Nephron progenitor cell (in vitro differentiated cells): ENCODE measurements at places on chromosomes 1 and 21.
A peak's percentile ranks its signal among the peaks of the same experiment; 100 is the strongest.

DNA sequence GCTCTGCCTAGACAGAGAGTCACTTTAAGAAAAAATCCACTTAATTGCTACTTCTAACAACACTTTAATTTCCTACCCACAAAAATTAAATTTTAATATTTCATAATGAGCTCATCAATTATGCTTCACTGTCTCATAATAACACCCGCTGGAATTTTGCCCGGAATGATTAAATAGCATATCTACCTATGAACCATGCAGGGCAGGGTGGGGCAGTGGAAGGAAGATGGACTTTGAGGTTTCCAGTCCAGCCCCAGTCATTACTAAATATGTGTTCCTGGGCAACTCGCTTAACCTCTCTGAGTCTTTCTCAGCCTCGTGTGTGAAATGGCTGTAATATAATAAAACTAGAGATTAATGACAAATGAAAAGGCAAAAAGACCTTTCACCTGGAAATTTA is 32.8 kb upstream of the SLC45A1 start:
- no peak for DNase-seq

GRCh38 chr1:174296309-174296708 is 137.0 kb downstream of the RABGAP1L start:
- DNase-seq, result no peak

- DNase-seq, result no peak
These were observed 3.8 kb downstream of the CA14 start for GRCh38 chr1:150261367-150261766.

- peak; percentile 78 for DNase-seq
These were observed at the start of gene ST7L for GRCh38 chr1:112618721-112619517. Gene ST7L, minus strand, starts transcription at chr1:112619141. Its CDS starts 28 bp downstream, at chr1:112619113.

DNA sequence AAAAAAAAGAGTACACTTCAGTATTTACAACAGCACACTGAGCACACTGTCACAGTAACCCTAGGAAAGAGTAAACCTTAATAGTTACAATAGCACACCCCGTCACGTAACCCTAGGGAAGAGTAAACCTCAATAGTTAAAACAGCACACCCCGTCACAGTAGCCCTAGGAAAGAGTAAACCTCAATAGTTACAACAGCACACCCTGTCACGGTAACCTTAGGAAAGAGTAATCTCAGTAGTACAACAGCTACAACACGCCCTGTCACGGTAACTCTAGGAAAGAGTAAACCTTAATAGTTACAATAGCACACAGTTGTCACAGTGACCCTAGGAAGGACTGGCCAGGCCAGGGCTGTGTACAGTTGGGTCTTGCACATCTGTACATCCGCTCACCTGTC is 3.0 kb downstream of the CDK11A start:
- DNase-seq, result no peak

DNA sequence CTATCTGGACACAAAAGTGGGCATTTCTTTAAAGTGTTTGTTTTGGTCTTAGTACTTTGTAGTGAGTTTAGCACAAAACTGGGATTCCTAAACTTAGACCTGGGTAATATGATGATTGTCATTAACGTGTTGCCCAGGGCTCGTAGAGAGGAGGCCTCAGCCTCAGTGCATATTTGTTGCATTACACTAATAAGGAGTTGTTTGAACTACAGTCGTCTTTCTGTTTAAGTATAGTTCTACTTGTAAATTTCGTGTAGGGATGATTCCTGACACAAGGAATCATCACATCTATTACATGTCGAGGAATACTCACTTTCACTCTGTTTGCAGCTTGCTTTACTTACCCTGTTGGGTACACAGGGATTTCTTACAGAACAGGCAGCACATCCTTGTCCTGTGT is 85.0 kb downstream of the PRDM2 start:
- DNase-seq, result no peak
